ENCODE measurements at places on chromosomes 16 and 17. TPM values are rescaled to one million over a fixed set of nuclear protein-coding genes. Genes with fewer than 3 reads are reported as not detected.

- H3K27ac ChIP-seq, result no peak overlapping the region
- no peak overlapping the region for H3K4me3 ChIP-seq
- no peaks in the 10 kb centered on the region for H3K27me3 ChIP-seq
- H3K4me1 ChIP-seq, result peaks cover 24% of the 10 kb centered on the region
Measured at GRCh38 chr16:31710134-31710533, 163.5 kb upstream of the ZNF267 start.

WNT9B gene
- not detected for total RNA-seq

CDH1 gene
- 1.4 TPM for total RNA-seq

DNA sequence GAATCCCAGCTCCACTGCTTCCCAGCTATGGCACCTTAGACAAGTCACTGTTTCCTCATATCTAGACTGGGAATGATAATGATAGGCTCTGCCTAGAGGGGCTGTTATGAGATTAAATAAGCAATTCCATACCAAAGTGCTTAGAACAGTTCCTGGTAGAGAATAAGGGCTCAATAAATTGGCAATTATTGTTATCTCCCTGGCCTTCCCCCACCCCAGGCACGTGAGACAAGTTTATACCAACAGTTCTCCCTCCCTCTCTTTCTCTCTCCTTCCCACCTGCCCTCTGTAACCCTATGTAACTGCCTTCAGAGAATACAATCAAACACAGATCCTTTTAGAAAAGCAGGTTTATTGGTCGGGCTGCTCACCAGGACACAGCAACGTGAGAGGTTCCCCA lies 13.9 kb upstream of the STAT3 start:
- H3K4me3 ChIP-seq, result no peak overlapping the region
- DNase-seq, result no peak
- no peaks in the 10 kb centered on the region for H3K36me3 ChIP-seq
- peak overlapping the region; percentile 64 for H3K27ac ChIP-seq
- peaks cover 34% of the 10 kb centered on the region for H3K4me1 ChIP-seq

TP53TG3B gene
- total RNA-seq, result not detected

TOM1L1 gene
- 0.56 TPM for total RNA-seq
